ENCODE measurements at places on chromosomes 3 and 15.

GRCh38 chr3:48851407-48851806, 3.7 kb upstream of the PRKAR2A start:
- no peak for DNase-seq

DNA sequence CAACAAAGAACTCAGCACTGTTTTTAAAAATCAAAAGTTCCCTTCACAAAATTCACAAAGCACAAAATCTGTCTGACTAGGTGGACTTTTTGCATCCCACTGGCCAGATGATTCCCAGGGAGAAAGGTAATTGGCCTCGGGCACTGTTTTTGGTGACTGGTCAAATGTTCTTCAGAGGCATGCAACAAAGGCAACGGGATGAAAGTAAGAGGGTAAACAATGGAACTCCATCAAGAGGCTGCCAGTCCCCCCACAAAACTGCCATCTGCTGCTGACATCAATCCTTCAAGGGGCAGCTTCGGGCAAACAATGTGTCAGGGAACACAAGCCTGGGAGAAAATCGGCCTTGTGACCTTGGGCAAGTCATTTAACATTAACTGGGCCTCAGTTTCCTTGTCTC, 3.3 kb downstream of the SRGAP3 start:
- no peak for DNase-seq

DNA sequence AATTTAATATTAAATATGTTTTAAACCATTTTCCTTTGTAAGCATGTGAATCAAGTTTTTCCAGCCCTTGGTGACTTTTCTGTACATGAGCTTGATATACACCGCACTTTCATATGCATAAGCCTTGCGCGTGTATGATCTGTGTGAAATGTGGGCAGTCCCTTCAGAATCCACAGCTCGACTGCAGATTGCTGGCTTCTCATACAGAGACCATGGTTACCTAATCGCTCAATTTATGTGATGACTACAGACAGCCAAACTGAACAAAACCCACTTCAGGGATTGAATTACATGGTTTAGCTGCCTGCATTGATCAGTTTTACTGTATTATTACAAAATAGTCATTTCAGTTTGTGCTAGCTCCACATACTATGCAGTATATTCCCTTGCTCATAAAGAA, 212.3 kb upstream of the NECTIN3 start:
- DNase-seq = no peak

GRCh38 chr3:125367403-125368230, 7.5 kb downstream of the ZNF148 start:
- no peak for DNase-seq

DNA sequence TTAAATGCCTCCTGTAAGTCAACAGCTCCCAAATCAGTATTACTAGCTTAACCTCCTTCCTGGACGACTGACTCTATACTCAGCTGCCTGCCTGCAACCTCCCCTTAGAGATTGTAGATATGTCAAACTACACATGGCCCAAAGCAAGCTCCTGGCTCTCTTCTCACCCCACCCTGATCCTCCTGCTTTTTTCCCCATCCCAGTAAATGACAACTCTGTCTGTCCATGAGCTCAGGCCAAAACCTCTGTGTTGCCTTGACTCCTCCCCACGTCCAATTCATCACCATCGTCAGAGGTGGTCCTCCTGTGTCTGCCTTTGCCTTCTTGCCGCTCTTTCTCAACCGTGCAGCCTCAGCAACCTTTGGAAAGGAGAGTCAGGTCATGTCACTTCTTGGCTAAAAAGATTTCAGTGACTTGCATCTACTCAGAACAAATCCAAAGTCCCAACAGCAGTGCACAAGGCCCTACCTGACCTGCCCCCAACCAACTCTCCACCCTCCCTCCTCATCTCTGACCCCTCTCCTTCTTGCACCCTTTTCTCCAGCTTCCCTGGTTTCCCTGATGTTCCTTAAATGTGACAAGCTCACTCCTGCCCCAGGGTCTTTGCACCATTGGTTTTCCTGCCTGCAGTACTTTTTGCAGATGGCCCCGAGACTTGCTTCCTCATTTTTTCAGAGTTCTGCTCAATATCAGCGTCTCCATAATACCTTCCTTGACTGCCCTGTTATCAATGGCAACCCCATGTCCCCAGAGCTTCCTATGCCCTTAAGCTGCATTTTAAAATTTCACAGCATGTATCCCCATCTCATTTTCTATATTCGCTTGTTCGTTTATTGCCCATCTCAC, 52.8 kb downstream of the LSM3 start:
- DNase-seq = no peak

- DNase-seq = no peak
Observed at GRCh38 chr3:141125351-141125750, 74.2 kb downstream of the SPSB4 start.

DNA sequence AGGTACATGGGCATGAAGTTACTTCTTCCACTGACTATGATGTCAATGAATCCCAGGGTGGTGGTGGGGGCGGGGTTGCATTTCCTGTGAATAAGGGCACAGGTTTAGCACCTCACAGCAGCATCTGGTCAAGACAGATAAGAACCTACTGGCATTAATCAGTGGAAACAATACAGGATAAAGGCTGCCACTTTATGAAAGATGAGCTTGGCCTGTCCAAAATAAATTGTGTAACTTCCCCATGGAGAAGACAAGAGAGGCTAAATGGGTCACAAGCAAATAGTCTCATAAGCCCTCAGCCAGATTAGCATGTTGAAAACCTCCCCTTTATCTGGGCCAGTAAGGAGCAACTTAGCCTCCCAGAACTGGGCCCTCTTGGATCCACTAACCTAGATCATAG, 27.4 kb upstream of the PLSCR2 start:
- DNase-seq = no peak

DNA sequence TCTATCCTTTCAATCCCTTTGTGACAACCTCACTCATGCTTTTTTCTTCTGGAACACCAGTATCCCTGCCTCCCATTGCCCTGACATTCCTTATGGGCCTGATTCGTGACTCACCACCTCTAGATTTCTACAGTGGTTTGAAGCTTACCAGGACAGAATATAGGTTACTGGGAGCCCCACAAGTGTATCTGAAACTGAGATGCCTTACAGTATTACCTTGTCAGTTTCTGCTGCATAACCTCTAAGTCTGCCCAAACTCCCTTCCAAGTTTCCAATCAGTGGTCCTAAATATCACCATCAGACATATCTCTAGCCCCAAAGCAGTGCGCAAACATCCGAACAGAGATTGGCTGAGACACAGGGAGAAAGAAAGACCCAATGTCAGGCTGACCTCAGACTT, 5.6 kb downstream of the CPB1 start:
- DNase-seq = no peak

DNA sequence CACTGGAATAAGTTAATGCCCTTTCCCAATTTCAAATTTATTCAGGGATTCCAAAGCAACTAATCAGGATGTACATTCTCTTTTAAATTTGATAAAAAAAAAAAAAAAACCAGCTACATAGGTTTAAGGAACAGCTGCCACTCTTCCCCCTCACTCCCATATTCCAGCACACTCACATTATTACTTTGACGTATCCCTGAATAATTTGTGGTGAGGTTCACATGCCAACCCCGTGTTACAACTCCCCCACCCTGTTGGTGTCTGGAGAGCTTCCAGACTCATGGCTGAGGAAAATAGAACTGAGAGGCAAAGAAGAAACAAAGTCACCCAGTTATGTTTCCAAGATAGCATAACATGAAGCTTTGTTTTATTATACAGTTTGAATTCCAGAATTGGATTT, 300.5 kb upstream of the MME start:
- no peak for DNase-seq

DNA sequence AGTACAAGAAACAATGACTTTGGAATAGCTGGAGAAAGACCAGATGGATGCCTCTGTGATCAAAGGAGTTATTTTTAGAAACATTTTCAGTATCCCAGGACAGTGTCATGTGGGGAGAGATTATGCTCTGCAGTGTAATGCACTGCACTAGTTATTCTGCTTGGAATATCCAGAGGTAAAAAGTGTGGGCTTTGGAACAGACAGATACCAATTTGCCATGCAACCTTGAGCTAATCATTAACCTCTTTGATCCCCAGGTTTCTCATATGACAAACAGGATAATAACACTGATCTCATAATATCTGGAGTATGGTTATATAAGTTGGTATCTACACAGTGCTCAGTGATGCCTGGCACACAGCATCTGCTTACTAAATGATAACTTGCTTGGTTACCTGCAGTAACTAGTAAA, 12.2 kb upstream of the SLC7A14 start:
- peak; percentile 90 for DNase-seq

- no peak for DNase-seq
Observed at GRCh38 chr15:79970624-79971434, at the start of gene BCL2A1. BCL2A1 (minus strand) TSS chr15:79971196; CDS start chr15:79971119, 77 bp downstream.

GRCh38 chr15:58457466-58457965, 25.7 kb downstream of the LIPC start:
- DNase-seq = no peak

GRCh38 chr15:57821826-57822225, 115.3 kb downstream of the POLR2M start:
- no peak for DNase-seq

GRCh38 chr3:114205541-114205940, 26.7 kb upstream of the DRD3 start:
- no peak for DNase-seq
